ENCODE measurements at places on chromosomes 13 and 19. TPM values are rescaled to one million over a fixed set of nuclear protein-coding genes. Genes with fewer than 3 reads are reported as not detected.

- no peak for DNase-seq
Measured at GRCh38 chr13:61774903-61775302, 359.3 kb upstream of the PCDH20 start.

DNA sequence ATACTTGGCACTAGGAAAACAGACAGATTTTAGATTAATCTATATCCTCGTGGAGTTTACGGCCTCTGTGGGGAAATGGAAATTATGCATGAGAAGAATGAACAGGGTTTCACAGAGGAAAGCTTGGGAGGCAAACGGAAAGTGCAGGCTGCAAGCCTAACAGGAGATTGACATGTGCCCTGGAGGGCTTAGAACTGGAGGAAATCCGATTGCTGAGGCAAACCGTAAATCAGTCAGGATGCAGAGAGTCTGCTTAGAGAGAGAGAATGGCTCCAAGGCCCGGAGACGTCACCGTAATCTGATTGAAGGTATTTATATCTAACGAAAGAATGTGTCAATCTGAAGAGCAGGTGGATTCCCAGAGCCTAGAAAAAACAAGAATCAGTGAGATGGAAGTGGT lies 143.2 kb downstream of the KATNAL1 start:
- no peak for DNase-seq

- DNase-seq, result no peak
Measured at GRCh38 chr13:71290963-71291841, 575.8 kb downstream of the DACH1 start.

DNA sequence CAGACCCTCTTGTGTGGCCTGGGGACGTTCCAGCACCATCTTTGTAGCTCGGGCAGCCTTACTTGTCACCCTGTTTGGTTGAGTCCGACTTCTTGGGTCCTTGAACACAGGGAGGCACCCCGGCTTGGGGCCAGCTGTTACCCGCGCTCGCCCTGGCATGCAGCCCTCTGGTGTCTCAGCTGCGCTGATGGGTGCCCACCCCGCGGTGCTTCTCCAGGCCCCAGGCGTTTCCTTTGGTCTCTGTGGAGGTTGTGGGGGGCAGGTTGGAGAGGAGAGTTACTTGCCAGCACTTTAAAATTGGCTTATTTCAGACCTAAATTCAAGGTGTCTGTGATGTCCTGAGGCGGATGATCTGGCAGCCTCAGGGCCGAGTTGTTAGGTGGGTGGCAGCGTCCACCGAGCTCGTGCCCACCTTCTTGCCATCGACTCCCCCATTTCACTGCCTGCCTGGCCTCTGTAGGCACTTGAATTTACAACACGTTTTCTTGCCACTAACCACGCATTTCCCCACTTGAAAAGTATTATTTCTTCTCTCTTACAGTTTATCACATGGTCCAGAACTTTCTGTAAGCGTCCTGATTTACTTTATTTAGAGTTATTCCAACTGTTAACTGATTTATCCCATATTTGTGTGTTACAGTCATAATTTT lies 16.9 kb downstream of the UBAC2 start:
- DNase-seq, result peak; percentile 81

GRCh38 chr13:59658027-59658737 lies 505.5 kb downstream of the DIAPH3 start:
- no peak for DNase-seq

- no peak for DNase-seq
Measured at GRCh38 chr13:19607523-19608078, 25.9 kb upstream of the MPHOSPH8 start.

- DNase-seq, result no peak
Measured at GRCh38 chr19:31113293-31113692, 235.9 kb downstream of the TSHZ3 start.

- no peak for DNase-seq
Measured at GRCh38 chr19:11486661-11487503, 6.0 kb upstream of the ELAVL3 start.

- no peak for DNase-seq
Measured at GRCh38 chr19:2970201-2970835, 7.0 kb upstream of the TLE6 start.

- DNase-seq, result no peak
Measured at GRCh38 chr19:43731846-43732245, 16.0 kb downstream of the IRGC start.

DNA sequence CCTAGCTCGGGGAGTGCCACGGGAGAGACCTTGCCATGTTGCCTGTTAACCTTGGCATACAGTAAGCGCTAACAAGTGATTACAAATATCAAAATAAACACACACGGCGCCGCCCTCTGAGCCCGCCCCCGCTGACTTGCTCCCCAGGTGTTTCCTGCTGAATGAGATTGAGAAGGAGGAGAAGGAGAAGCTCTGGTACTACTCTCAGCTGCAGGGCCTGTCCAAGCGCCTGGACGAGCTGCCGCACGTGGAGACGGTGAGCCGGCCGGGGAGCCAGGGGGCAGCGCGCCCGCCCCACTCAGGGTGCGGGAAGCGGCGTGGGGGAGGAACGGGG lies 5.0 kb downstream of the APC2 start:
- no peak for DNase-seq

DNA sequence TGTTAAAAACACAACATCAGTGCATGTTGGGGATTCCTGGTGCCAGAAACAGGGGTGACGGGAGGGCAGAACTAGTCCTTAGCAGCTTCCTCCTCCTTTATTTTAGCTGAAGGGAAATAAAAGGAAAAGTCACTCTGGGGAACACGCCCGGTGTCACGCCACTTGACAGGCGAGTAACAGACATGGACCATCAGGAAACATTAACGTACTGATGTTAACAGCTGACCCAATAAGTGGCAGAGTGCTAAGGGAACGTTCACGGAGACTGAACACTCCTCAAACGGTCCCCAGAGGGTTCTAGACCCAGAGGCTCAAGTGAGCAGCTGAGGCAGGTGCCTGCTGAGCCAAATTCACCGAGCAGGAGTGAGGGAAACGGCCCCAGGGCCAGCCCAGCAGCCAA lies 13.9 kb upstream of the EIF3G start:
- DNase-seq, result no peak

GRCh38 chr13:44151474-44151873 lies 222.2 kb upstream of the SERP2 start:
- no peak for DNase-seq

DNA sequence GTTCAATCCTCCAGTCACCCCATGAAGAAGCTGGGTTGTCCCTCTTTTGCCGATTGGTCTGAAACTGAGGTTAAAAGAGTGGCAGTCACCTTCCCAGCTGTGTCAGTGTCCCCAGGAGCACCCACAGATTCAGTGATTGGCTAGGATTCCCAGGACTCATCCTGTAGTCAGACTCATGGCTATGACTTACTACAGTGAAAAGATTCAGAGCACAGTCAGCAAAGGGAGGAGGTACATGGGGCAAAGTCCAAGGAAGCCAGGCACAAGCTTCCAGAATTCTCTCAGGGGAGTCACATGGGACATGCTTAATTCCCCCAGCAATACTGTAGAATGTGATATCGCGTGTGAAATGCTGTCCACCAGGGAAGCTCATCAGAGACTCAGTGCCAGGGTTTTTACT lies 14.2 kb downstream of the ZNF473 start:
- no peak for DNase-seq

DNA sequence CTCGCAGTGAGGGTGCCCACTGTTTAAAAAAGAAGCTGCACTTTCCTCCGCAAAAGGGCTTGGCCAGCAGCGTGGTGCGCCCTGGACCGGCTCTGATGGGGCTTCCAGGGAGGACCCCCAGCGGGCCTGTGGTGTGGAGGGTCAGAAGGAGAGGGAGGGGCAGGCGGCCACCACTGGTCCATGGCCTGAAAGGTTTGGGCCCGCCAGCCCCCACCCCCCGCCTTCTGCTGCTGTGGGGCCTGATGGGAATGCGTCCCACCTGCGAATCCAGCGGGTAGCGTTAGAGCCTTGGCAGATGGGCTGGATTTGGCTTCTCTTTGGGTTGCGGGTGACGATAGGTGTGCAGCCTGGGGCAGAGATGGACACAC lies 34.7 kb downstream of the TMEM255B start:
- peak; percentile 64 for DNase-seq

GRCh38 chr13:30107521-30108136 lies 199.7 kb downstream of the KATNAL1 start:
- DNase-seq, result no peak

- peak; percentile 63 for DNase-seq
Measured at GRCh38 chr13:112840472-112841302, 128.3 kb upstream of the MCF2L start.

The COX7A1 gene
- 6.9 TPM for total RNA-seq

The IL17D gene
- total RNA-seq, result 0.26 TPM

The RASIP1 gene
- 34.4 TPM for total RNA-seq

The ACOD1 gene
- total RNA-seq, result not detected

The OR10H1 gene
- total RNA-seq, result not detected

The FOXO1 gene
- 55.1 TPM for total RNA-seq

The PRTN3 gene
- 6.2 TPM for total RNA-seq

The TNNT1 gene
- total RNA-seq, result not detected

The PDE4A gene
- 13.3 TPM for total RNA-seq

The CGB3 gene
- total RNA-seq, result not detected

The ASF1B gene
- 7.0 TPM for total RNA-seq
